AG08395 (cell line): ENCODE measurements at places on chromosomes 13 and 19.
A peak's percentile ranks its signal among the peaks of the same experiment; 100 is the strongest.

DNA sequence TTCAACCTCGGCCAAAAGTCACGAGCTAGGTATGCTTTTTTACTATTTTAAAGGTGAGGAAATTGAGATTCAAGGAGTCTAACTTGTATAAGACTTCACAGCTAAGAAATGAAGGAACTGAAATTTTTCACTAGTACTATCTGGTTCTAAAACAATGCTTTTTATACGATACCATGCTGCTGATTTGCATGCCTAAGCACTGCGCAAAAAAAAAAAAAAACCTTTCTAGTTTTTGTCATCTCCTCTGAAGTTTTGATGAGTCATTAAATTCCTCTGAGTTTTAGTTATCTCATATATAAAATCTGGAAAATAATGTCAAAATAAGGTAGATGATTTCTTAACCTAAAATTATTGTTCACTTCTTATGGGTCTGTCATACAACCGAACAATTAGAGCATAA, 28.0 kb upstream of the UFM1 start:
- no peak for DNase-seq

GRCh38 chr13:25973085-25973484, 78.7 kb downstream of the SHISA2 start:
- DNase-seq: no peak

DNA sequence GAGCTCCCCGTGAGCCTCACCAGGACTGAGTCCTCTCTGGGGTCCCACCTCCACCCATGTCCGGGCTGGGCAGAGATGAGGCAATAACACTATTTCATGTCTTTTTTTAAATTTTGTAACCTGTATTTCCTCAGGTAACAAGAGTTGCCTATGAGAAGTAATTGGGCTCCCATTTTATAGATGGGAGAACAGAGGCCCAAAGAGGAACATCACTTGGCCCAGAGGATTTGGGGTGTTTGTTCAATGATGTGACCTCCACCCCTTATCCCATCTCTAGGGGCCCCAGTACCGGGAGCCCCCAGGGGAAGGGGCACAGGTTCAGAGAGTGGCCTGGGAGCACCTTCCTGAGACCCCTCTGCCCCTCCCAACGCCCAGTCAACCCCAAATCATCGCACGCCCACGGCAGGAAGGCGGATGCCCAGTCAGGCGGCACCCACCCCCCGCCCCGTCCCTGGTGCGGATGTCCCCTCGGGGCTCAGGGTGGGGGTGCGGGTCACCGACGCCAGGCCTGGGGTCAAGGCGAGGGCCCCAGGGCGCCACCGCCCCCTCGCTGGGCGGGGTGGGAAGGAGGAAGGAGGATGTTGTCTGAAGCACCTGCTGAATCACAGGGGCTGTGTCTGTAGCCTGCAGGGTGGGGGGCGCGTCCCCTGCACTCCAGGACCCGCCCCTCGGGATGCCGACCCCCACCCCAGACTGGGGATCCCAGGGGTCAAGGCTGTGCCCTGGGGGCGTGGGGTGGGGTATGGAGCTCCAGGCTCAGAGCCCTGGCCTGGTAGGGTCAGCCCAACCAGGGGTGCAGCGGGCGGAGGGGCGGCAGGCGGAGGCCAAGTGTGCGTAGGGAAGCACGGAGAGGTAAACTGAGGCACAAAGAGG, 9.0 kb upstream of the CIRBP start:
- DNase-seq: no peak

DNA sequence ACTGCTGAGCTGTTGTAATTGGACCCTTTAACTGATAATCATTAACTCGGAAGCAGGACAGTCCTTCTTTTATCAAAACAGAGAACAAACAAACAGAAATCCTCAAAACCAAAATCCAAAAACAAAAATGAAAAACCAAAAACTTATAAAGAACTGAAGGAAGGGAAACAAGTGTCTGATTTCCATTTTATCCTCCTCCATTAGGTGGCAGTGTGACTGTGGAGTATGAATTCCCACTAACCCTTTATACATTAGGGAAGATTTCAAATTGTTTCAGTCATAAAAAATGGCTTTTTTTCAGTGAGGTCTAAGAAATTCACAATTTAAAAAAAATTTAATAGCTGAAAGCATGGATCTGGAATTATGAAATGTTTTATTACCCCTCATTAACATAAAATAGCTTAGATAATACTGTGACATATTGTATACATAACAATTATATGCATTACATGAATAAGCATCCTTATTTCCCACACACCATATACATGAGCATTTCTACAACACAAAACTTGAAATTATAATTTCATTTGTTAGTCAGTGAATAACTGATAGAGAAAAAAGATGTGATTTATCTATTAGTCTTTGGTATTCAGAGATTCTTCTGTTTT, 1074.3 kb upstream of the PCDH9 start:
- peak; percentile 4 for DNase-seq

DNA sequence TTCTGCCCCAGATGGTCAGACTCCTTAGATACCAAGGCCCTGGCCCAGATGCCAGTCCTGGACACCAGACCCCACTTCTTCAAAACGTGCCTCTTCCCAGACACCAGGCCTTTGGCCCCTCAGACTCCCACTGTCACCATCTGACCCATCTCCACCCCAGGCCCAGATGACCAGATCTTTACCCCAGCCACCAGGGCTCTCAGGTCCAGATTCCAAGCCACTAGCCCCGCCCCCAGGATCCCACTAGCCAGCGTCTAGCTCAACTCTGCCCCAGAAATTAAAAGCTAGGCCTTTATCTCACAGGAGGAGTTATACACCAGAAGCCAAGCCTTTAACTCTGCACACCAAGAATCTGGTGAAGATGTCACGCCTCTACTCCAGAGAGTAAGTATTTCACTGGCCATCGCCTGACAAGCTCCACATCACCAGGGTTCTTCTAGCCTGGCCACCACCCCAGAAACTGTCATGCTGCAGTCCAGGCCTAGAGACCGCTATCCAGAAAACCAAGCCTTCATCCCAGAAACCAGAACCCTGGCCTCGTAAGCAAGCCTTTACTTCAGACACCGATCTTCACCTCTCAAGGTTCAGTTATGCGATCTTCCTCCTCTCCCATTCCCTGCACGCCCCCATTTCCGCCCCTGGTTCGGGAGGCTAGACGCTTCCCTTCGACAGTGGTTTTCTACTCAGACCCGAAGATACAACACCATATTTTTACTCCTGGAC, 595 bp downstream of the XAB2 start:
- DNase-seq: no peak

DNA sequence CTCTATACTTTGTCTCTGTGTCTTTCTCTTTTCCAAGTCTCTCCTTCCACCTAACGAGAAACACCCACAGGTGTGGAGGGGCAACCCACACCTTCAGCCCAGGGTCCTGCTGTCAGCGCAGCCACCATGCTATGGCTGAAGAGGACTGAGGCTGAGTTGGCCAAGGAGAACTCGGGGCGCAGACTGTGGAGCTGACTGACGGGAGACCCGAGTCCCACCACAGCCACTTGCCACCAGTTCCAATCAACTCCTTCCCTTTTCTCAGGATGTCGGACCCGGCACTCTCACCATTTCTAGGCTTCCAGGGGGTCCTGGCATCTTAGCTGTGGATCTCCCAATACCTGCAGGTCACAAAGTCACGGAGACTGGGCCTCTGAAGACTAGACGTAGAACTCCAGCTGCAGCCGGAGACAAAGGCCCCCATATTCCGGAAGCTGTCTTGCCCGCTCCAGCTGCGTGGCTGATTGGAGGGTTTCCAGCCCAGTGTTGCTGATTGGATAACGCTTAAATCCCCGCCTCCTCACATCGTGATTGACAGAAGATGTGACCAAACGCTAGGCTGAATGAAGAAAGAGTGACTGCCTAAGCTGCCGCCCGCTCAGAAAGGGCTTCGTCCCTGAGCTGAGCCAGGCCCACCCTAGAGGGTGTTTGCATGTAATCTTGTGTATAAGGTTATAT, 63.6 kb downstream of the ZNF429 start:
- DNase-seq: peak; percentile 41

DNA sequence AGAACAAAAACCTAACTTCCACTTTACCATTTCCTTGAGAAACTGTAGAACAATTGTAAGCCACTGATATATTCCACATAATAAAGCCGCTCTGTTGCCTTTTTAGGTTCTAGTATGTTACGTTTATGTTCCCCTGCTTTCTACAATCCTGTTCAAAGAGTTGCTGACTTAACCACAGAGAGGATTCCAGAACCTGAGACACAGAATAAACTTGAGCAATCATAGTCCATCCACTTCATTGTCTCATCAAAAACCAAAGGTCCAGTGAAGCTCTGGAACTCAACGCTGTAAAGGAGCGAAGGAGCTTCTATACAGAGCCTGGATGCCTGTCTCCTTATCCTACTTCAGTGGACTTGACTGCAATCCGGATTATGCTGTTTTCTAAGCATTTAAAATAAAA, 4.6 kb downstream of the STARD13 start:
- DNase-seq: no peak

DNA sequence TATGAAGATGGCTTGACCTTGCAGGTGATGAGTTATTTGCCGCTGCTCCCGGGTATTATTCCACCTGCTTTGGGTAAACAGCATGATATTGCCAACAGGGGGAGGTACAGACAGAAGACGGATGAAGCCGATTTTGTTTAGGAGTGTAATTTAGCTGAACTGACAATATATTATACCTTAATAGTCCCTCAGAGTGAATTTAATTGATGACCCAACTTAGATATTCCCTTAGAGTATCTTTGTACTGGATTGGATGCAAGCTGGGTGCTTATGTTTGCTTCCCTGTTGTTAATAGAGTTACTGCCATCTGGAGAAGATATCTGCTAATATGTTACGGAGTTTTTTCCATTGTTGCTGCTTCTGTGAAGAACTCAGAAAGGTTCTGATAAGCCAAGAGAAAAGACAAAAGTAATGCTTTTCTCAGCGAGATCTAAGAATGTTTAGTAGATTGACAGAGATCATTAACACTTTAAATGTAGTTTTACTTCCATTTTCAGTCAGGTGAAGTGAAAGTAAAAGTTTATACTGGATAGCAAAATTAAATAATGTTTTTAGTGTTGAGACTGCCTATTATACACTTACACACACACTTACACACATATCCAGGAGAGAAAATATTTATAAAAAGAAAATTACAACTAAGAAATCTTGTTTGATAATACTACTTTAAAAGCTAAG, 2220.8 kb upstream of the PCDH20 start:
- DNase-seq: no peak

DNA sequence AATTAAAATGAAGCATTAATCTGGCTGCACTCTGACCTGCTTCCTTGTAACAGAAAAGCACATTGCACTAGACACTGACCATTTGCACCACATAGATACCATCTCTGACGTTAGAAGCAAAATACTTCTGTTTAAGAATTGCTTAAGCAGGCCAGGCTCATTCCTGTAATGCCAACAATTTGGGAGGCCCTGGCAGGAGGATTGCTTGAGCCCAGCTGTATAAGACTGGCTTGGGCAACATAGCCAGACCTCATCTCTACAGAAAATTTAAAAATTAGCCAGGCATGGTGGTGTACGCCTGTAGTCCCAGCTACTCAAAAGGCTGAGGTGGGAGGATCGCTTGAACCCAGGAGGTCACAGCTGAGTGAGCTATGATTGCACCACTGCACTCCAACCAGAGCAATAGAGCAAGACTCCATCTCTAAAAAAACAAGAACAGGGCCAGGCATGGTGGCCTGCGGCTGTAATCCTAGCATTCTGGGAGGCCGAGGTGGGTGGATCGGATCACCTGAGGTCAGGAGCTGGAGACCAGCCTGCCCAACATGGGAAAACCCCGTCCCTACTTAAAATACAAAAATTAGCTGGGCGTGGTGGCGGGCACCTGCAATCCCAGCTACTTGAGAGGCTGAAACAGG, 7.0 kb upstream of the TLE6 start:
- no peak for DNase-seq

GRCh38 chr19:34278783-34279182, 24.4 kb downstream of the GARRE1 start:
- no peak for DNase-seq

DNA sequence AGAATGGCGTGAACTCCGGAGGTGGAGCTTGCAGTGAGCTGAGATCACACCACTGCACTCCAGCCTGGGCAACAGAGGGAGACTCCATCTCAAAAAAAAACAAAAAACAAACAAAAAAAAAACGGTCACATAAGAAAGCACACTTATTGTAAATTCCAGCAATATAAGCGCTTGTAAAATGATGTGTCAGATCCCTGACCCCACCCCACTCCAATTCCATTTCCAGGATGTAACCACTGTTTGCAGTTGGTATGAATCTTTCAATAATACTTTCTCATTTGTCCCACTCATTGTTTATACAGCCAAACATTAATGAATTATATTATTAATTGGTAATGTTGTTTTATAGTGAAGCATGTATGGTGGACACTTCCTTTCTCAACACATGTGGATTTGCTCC, 15.9 kb upstream of the CEACAM1 start:
- DNase-seq: no peak

GRCh38 chr19:30153326-30154210, 211.5 kb downstream of the URI1 start:
- no peak for DNase-seq

- no peak for DNase-seq
Observed at GRCh38 chr19:47506459-47506858, 8.4 kb downstream of the NAPA start.

DNA sequence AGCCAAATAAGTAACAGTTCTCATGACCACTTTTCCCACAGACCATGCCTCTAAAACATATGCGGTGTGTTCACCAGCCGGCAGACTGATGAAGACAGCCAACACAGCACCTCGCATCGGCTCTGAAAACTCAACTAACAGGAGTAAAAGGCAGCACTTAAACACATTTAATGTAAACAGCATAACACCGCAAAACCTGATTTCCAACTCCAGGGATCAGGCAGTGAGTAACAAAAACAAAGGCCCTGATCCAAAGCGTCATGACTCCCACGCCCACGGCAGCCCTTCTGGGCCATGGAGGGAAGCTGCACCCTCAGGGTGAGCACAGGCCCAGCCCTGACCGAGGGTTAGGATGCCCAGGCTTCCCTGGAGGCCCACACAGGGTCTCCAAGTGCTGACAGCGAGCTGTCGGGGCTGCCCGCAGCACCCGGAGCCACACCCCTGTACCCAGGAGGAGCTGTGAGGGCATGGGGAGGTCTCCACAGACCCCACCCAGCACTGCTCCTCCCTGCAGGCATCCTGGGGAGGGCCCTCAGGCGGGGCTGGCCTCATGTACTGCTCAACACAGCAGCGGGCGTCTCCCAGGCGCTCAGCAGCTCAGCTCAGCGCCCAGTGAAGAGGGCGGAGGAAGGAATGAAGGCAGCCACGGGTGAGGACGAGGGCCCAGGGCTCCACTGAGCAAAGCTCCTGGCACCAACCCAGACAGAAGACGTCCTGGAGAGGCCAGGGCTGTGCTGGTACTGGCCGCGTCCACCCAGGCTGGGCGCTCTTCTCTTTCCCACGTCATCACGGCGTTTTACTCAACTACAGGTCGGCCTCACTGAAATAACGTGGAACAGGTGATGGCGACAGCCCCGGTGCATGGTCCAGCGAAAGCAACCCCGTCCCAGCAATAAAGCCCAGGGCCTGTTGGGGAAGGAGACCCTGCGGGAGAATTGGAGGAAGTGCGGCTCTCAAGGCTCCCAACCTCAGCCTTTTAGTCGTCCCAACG, 53.7 kb downstream of the RASA3 start:
- DNase-seq: peak; percentile 74
